Cardiac fibroblast (primary cell): ENCODE measurements at places on chromosomes 2 and 18.

DNA sequence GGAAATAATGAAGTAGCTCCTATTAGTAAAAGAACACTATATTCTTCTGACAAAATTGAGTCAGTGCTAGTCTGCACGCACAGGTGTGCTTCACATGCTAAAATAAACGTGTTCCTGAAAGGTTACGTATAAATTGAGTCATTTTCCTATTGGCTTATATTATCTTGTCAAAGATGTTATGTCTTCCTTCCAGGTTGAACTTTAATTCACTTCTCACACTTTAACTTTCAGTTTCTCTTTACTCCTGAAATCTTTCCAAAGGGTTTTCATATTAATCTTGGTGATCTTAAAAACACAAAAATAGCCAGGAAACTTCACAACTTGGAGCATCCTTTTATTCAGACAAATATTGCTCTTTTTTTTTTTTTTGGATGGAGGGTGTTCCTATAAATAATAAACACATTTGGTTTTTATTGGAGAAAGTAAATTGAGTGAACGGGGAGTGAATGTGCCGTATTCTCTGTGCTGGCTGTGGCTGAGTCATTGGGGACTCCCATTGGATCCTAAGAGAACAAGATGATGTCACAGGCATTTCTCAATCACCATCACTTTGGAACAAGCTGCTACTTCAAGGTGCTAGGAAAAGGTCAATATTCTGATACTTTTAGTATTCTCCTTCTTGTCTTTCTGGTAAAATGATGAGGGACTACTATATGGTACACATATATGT lies 150.2 kb upstream of the SPATS2L start:
- peak; percentile 93 for DNase-seq

DNA sequence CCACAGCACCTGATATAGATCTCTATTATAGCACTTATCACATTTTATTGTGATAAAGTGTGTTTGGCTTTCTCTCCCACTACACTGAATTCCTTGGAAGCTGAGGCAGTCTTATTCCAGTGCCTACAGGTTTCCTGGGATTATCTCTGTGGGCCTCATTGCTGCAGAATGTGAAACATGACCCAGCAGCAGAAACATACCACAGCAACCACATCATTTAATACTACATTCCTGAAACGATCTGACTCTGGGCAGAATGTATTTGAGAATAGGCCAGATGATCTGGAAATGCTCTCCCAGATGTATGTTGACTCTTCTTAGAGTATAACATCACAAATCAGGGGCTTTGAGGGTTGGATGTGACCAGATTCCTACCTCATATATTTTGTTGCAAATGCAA lies 323.5 kb upstream of the TANK start:
- peak; percentile 80 for DNase-seq

- DNase-seq, result peak; percentile 72
These were observed 13.3 kb downstream of the MRPL44 start for GRCh38 chr2:223970343-223971128.

DNA sequence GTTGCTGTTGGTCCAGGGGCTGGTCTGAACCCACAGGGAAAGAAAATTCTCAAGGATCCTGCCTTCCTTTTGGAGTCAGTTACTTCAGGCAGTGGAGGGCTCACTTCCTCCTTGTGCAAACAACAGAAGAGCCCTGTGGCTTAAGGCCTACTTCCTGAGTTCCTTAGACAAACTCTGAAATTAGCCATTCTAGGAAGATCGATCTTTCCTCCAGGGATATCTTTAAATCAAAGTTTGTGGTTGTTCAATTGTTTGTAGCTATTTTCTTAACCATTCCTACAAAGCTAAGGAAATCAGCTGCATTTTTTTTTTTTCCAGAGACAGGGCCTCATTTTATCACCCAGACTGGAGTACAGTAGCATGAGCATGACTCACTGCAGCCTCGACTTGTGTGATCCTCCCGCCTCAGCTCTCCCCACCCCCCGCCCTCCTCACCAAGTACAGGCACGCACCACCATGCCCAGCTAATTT lies 156.0 kb downstream of the TANC1 start:
- DNase-seq, result peak; percentile 91

DNA sequence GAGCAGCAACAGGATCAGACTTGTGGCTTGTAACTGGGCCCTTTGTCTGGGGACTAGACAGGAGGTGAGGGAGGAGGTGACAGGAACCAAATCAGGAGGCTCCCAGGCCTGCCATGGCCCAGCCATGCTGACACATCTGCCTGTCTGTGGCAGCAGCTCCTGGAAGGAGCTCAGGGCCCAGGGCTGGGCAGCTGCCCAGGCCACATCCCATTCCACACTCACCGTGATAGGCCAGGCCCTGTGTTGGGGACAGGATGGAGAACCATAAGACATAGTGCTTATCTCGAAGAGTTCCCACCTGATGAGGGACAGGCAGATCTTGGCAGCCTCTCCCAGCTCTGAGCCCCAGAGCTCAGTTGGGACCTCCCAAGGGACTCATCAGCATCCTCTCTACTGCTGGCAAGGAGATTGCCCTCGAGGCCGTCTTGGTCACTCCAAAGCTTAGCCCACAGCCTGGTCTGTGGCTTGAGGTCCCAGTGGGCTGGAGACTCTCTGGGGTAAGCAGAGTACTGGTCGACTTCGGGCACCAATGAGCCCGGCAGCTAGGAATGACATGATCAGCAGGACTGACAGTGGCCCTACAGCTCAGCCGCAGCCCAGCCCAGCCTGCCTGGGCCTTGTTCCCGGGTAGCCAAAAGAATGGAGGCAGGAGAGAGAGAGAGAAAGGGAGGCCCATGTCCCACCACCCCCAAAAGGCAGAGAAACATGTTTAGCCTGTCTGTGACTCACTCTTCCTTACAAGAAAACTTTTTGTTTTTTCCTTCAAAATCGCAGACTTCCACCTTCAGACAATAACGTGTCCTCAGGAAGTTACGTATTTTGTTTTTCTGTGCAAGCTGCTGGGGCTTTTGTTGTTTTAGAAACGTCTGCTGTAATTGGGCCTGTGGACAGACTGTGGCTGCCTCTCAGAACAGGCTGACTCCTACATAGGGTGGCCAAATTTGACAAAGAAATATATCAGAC lies 82.1 kb downstream of the HS1BP3 start:
- peak; percentile 97 for DNase-seq

GRCh38 chr2:30470426-30470825 lies 23.4 kb downstream of the LCLAT1 start:
- DNase-seq, result no peak

- no peak for DNase-seq
These were observed 222.1 kb downstream of the LPIN1 start for GRCh38 chr2:11968521-11968920.

GRCh38 chr2:214139630-214140284 lies 271.1 kb upstream of the VWC2L start:
- DNase-seq, result no peak

- no peak for DNase-seq
These were observed 77.3 kb downstream of the TTC21B start for GRCh38 chr2:165876269-165876668.

DNA sequence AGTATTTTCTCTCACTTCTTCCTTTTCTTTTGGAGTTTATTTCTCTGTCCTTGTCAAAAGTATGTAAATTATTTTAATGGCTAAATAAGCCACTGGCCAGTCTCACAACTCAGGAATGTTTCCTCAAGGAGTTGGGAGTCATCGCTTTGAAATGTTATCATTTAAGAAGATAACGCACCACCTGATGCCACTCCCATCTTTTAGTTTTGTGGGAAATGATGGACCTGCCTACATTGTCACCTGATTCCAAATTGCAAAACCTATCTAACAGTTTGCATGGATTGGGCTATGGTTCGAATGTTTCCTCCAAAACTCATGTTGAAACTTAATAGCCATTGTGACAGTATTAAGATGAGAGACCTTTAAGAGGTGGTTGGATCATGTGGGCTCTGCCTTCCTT lies 32.4 kb upstream of the PPM1B start:
- DNase-seq, result peak; percentile 64

GRCh38 chr2:238334885-238335284 lies 14.6 kb downstream of the TRAF3IP1 start:
- DNase-seq, result no peak

- no peak for DNase-seq
These were observed 38.7 kb downstream of the FANCL start for GRCh38 chr2:58202404-58202803.

DNA sequence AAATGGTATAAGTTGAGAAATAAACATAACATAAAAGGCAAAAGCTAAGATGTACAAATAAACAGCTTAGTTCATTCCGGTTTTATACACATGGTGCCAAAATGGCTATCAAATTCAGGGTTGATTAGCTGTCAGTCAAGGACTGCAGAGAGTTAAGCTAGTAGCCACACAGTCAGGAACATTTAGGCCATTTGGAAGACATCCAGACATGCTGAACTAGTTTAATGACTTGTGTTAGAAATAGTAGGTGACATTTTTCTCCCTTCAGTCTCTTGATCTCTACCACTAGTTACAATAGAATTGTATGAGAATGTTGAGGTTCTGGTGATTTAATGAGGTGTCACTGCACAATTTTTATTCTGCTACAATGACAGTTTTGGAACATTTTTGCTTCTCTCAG lies 394.4 kb upstream of the SPHKAP start:
- no peak for DNase-seq

GRCh38 chr2:112481050-112481527 lies 867 bp upstream of the TTL start:
- peak; percentile 83 for DNase-seq

GRCh38 chr2:54672590-54673456 lies 50.6 kb upstream of the EML6 start:
- DNase-seq, result peak; percentile 33

GRCh38 chr2:96580771-96581170 lies 44.2 kb downstream of the ARID5A start:
- no peak for DNase-seq

- DNase-seq, result no peak
These were observed 82.7 kb upstream of the SMAD2 start for GRCh38 chr18:48013162-48013561.

DNA sequence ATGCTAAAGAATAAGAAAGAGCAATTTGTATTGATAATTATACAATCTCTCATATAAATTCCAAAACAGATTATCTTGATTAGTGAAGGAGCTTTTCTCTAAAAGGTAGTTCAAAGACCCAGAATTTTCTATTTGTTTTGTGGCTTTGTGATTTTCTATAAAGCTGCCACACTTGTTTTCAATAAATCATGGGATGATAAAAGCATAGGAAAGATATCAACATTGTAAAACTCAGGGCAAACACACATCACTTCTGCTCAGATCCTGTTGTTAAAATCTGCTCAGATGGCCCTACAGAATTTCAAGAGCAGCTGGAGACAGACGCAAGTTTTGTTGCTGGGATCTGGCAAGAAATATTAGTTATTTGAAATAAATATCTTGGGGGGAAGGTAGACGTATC lies 28.8 kb upstream of the CBLN2 start:
- DNase-seq, result no peak

DNA sequence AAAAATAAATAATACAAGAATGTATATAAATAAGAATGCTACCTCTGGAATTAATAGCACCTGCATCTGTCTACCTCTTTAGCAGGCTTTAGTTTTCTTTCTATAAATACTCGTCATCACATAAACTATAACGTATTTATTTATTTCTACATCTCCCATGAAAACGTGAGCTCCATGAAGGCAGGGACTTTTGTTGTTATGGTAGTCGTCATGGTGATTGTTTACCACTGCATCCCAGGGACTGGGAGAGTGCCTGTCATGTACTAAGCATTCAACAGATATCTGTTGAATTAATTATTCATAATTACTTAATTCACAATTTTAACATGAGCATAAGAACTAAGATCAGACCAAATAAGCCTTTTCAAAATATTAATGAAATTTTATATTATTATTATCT lies 386.6 kb downstream of the NRXN1 start:
- DNase-seq, result no peak

- DNase-seq, result no peak
These were observed 219.4 kb downstream of the NAPG start for GRCh38 chr18:10745219-10745618.

- DNase-seq, result no peak
These were observed 208.2 kb downstream of the CCDC178 start for GRCh38 chr18:33232318-33232626.

- DNase-seq, result no peak
These were observed 41.5 kb upstream of the CHST9 start for GRCh38 chr18:27226556-27227075.

- DNase-seq, result no peak
These were observed 12.5 kb upstream of the ARMC9 start for GRCh38 chr2:231185886-231186285.

GRCh38 chr18:23468753-23469459 lies 15.8 kb downstream of the RIOK3 start:
- DNase-seq, result no peak

DNA sequence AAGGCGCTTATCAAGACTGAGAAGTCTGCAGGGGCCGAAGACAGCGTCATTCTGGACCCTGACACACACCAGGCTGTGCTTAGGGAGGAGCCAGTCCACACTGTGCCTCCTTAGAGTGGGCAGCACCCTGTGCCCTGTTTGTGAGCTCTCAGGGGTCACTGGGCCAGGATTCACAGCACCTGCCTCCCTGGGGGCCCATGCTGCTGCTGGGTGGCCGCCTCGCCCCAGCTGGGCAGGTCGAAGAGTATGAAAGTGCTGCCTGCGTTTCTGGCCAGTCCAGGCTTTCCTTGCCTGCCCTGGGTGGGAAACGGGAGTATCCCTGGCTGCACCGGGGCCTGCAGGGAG lies 15.4 kb upstream of the GPR55 start:
- DNase-seq, result no peak

DNA sequence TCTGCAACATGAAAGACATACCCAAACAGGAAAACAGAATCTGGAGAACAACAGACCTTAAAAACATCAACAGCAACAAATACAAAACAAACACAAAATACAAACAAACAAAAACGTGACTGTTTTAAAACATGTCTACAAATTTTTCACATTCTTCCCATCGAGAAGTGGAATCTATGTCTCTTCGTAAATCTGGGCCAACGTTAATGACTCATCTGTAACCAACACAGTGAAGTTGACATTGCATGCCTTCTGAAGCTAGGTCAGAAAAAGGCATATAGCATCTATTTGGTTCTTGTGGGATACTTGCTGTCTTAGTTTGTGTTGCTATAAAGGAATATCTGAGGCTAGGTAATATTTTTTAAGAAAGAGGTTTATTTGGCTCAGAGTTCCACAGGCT lies 269.0 kb upstream of the FBXO11 start:
- DNase-seq, result peak; percentile 75

GRCh38 chr2:187552828-187553681 lies 1.2 kb downstream of the TFPI start:
- peak; percentile 67 for DNase-seq

GRCh38 chr18:39425172-39425850 lies 1859.7 kb upstream of the CELF4 start:
- no peak for DNase-seq

GRCh38 chr2:174644406-174644805 lies 46.8 kb upstream of the WIPF1 start:
- no peak for DNase-seq

DNA sequence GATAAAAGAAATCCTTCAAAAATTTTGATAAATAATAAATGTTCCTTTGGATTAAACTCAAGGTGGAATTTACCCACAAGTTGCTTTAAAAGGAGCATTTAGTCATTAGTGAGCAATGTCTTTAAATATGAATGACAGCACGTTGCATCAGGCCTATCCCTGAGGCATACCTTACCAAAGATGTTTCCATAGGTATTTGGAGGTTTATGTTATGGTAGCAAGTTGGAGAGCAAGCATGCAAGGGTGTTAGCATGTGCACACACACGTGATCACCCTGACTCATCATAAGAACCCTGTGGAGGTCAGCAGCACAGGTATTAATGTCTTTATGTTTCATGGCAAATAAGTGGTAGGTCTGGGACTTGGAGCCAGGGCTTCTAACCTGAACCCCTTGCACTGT lies 159.9 kb downstream of the ACTR3 start:
- no peak for DNase-seq
